Suppressor macrophage treated with lipopolysaccharide for 4 hours (primary cell): ENCODE measurements at places on chromosomes 2 and 18.
A peak's percentile ranks its signal among the peaks of the same experiment; 100 is the strongest.

- peak; percentile 12 for DNase-seq
These were observed 160.4 kb upstream of the TMEM200C start for GRCh38 chr18:6055711-6056110.

DNA sequence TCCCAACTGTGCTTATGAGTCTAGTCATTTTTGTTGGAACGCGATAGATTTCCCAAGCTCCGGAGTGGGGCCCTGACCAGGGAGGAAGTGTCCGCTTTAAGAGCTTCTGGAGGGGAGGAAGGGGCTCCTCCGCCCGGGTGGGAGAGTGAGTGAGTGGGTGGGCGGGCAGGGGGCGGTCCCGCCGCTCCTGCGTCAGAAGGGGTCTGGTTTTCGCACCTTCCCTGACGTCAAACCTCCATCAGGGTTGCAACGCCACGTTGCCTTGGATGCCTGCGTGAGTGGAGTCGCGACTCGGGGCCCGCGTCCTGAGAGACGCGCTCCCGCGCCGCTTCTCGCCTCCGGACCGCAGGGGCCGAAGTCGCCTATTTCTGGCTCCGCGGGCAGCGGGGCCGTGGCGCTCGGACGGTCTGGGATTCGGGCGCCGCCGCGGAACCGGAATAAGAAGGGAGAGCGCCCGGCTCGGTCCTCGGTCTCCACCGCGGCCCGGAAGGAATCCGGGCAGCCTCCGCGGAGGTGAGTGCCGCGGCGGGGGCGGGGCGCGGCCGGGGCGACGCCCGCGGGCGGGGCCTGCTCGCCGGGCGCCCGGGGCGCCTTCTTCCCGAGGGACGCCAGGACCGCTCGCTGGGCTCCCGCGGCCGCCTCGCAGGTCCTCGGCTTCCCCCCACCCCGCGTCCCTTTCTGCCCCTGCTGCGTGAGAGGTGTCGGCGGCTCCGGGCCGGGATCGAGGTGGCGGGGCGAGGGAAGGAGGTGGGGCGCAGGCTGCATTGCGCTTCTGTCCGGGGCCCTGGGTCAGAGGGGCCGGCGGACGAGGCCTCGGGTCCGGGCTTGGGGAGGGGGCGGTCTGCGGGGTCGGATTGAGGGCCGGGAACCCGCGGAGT lies at the start of gene ZDBF2:
Gene ZDBF2, plus strand, starts transcription at position 230 of the 878 bp plus-strand sequence. CDS start 7,187 bp downstream, outside the sequence.
- peak; percentile 29 for DNase-seq

DNA sequence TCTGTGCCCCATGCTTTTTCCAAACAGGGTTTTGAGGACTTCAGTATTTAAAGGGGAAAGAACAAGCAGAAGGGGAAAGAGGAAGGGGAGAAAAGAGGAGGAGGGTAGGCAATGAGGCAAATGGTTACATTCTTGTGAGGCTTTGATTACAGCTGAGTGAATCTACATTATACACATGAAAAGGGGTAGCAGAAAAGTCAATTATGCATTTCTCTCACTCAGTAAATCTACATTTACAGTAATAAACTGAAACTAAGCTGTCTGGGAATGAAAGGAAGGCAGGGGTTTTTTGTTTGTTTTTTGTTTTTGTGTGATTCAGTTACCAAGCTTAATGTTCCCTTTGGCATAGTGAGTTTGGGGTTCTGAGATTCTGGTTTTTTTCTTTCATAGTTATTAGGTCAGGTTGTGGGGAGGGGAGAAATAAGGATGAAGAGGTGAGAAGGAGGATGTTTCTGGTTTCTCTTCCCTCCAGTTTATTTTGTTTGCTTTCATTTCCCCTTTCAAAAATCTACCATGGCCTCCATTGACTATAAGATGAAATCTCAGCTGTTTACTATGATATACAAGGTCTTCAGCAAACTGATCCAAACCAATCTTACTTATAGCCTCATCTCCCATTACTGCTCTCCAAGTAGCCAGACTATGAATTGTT lies 18.7 kb downstream of the C18orf63 start:
- DNase-seq: peak; percentile 11

- no peak for DNase-seq
These were observed 130.2 kb upstream of the ACVR2A start for GRCh38 chr2:147714582-147714981.

GRCh38 chr2:190507135-190507534 lies 27.4 kb downstream of the NEMP2 start:
- no peak for DNase-seq

DNA sequence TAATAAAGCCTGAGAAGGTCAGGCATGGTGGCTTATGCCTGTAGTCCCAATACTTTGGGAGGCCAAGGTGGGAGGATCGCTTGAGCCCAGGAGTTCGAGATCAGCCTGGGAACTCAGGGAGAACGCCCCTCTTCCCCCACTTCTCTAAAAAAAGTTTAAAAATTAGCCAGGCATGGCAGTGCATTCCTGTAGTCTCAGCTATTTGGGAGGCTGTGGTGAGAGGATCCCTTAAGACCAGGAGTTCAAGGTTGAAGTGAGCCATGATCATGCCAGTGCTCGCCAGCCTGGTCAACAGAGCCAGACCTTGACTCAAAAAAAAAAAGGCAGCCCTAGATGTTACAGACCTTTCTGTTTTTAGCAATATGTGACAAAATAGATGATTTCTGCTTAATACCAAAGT lies 83.4 kb downstream of the AP1S3 start:
- DNase-seq: no peak

DNA sequence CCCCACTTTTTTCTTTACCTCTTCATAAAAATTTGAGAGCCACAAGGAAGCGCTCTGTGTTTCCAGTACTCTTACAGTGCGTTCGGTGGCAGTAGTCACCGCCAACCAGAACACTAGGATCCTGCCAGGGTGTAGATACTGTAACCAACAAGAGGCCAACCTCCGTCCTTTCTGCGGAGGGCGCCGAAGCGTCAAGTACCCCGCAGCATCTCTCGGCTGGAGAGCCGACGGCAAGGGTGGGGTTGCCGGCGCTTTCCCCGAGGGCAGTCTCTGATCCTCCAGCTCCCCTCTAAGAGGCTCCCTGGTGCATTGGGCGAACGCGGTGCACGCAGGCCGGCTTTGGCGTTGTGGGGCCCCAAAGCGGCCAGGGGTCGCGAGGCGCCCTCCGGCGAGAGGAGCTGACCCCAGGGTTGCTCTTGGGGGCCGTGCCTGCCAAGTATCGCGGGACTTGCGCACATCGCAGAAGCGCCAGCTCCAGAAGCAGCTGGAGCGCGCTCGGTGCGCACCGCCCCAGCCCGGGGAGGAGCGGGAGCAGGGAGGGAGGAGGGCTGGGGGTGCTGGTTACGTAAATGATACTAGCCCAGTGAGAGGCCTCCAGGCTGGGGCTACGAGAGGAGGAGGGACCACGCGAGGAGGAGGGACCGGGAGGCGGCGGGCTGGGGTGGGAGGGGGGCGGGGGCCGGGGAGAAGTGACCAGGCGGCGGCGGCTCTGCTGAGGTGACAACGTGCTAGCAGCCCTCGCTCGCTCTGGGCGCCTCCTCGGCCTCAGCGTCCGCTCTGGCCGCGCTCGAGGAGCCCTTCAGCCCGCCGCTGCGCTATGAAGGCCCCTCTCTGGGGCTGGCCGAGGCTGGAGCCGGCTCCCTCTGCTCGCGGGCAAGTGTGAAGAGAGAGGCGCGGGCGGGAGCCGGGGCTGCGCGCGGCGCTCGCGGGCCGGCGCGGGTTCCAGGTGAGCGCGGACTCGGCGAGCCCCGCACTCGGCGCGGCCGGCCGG lies at the start of gene GALNT13:
Gene GALNT13, plus strand, starts transcription at position 692 of the 991 bp plus-strand sequence.
- DNase-seq: no peak

DNA sequence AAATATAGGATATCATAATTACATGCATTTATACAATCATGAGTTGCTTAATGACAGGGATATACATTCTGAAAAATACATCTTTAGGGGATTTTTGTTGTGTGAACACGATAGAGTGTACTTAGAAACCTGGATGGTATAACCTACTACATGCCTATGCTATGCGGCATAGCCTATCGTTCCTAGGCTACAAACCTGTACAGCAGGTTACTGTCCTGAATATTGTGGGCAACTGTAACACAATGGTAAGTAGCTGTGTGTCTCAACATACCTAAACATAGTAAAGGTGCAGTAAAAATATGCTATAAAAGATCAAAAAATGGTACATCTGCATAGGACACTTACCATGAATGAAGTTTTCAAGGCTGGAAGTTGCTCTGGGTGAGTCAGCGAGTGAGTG lies 6.5 kb downstream of the C2orf72 start:
- no peak for DNase-seq

DNA sequence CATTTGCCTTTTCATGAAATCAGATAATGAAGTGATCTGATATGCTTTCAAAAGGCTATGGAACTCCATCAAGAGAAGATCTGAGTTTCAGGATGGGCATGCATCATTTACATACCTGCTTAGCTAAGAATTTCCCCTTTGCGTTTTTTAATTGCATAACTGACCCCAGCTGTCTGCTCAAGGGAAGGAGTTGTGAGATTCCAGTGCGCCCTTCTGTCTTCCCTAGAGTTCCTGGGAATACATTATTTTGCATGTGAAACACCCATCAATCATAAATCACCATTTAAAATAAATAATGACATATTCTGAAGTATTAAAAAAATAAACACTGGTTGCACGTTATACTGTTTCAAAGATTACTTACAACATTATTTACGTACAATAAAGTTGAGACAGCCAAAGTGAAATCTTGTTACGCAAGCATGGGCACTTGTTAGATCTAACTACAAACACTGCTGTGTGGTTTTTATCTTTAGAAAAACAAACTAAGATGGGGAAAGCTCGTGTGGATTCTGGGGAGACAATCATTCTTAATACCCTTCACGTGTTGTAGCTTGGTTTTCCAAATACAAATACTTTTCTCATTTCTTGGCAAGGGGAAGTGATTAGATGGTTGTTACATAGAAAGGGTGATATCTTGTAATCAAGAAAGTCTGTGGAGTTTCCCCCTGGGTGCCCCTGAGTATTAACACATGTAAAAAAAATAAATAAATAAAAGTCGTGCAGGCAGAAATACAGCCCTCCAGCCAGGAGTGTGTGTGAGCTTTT lies 125.7 kb upstream of the LMAN1 start:
- no peak for DNase-seq

DNA sequence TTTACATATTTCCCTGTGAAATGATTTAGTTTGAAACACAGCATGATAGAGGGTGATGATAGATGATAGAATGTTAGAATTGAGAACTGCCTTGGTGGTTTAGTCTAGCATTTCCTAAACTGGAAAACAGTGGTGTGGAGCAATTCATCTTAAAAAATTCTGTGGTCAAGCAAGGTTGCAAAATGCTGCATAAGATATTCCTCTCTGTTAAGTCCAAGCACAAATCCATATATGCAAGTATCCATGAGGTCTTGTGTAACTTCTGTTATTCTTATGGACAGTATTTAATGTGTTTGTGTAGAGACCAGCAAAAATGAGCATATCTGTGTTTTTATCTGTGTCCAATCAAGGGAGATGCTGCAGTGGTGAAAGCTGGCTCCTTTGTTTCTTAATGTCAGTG lies 30.0 kb downstream of the CPS1 start:
- DNase-seq: no peak
